Globus pallidus (tissue), 1 donor: ENCODE measurements at places on chromosomes 5 and 9.

DNA sequence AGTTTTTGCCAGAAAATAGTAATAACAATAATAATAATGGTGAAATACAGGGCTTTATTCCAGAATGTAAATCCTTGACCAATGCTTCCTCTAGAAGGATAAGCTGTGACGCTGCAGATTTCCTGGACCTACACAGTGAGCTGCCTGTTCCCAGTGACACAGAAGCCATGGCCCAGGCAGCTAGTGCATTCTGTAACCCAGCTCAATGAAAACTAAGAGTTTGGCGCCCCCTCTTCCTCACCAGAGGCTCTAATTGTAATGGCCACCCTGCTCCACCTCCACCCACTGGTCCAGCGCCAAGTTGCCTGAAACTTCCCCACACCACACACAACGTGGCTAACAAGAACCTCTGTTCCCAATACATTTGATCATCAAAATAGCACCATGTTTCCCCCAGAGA, 248.1 kb downstream of the CETN3 start:
- DNase-seq = peak; percentile 35

GRCh38 chr9:121667214-121667613, 15.8 kb downstream of the DAB2IP start:
- no peak for DNase-seq

- no peak for DNase-seq
Measured at GRCh38 chr5:36442352-36442751, 140.7 kb upstream of the RANBP3L start.

DNA sequence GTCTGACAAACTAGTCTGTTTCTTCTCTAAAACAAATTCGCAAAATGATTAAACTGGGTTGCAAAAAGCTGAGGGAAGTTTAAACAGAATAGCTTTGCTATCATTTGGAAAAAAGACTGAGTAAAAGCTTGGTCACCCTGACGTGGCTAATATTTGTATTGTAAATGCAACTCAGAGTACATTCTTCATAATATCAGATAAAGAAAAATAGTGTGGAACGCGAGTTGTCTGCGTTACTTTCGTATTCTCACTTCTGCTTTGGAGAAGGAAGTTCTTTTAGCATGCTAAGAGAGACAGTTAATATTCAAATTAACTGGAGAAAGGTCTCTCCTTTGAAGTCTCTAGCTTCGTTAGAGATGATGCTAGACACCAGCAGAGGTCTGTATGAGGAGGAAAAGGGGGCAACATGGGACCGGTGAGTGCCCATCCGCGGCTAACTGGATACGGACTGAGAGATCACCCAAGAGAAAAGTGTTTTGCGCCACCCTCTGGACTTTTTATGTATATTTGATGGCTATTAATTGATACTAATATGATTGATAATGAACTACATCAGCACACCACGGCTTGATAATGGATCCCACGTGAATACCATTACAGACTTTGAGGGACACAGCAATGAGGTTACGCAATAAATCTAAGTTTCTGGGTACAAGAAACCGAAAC, 2.9 kb upstream of the CNTRL start:
- DNase-seq = no peak

- no peak for DNase-seq
Measured at GRCh38 chr9:8078641-8079140, 279.1 kb upstream of the DMAC1 start.

- DNase-seq = no peak
Measured at GRCh38 chr5:145375521-145375920, 459.6 kb downstream of the PRELID2 start.

DNA sequence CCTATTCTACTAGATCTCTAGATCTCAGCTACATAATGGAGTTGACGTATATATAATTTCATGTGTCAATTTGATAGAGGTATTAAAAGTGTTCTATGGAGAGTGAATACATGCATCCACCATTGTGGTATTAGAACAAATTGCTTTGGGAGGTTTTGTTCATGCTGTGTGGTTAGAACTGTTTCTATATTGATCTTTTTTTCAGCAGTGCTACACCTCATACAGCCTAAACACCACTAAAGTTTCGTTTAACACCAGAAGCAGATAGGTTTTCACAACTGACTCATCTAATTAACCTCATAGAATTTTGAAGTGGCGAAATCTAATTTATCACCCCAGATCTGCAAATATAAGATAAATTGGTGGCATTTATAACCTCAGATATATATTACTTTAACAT, 269.4 kb upstream of the SEMA6A start:
- DNase-seq = no peak

GRCh38 chr9:12790883-12791282, 16.1 kb downstream of the LURAP1L start:
- DNase-seq = no peak

- DNase-seq = no peak
Measured at GRCh38 chr5:123286891-123287290, 136.3 kb downstream of the CEP120 start.

- no peak for DNase-seq
Measured at GRCh38 chr5:147674411-147674810, 108.1 kb downstream of the JAKMIP2 start.

DNA sequence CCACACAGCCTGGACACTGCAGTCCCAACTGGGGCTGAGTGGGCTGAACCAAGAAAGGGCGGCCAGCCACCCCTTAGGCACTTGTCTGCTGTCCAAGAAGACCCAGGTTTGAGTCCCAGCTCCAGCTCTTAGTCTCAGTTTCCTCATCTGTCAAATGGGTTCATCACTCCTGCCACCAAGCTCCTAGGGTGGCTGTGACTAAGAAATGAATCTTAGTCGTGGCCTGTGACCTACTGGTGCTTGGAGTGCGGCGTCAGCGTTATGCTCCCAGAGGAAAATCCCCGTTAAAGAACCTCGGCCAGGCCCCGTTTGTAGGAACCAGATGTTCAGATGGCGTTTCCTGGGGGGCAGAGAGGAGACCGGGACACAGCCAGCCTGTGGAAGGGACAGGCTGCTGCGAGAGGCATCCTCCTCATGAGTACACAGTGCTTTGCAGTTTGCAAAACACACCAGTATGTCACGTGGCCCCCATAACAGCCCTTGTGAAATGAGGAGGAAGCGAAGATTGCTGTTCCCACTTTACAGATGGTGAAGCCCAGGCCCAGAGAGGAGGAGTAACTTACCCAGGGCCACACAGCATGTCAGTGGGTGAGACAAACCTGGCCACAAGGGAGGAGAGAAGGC, 3.3 kb downstream of the FIBCD1 start:
- DNase-seq = no peak

GRCh38 chr9:124285903-124286291, 28.1 kb downstream of the NEK6 start:
- peak; percentile 57 for DNase-seq

- no peak for DNase-seq
Measured at GRCh38 chr9:112021742-112022141, 125.1 kb downstream of the UGCG start.

GRCh38 chr9:127022913-127023660, 99.3 kb downstream of the ANGPTL2 start:
- DNase-seq = no peak

GRCh38 chr9:1606253-1606652, 408.9 kb upstream of the SMARCA2 start:
- DNase-seq = no peak

DNA sequence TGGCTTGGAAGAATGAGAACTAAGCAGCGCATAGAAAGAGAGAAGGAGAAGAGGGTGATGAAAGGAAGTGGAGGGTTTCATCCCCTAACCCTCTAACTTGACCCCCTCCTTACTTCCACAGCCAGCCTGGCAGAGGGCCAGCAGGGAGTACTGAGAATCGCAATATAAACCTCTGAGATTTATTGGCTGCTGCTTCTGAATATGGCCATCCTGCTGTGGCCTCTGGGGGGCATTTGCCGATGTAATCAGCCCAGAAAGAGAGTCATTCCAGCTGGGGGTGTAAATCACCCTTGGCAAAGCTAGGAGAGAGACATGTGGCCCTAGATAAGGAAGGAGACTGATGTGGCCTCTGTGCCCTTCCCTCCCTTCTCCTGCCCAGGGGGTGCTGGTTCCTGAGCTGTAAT, 960 bp upstream of the GFRA3 start:
- no peak for DNase-seq

GRCh38 chr9:105690742-105691141, 3.6 kb upstream of the TMEM38B start:
- no peak for DNase-seq

DNA sequence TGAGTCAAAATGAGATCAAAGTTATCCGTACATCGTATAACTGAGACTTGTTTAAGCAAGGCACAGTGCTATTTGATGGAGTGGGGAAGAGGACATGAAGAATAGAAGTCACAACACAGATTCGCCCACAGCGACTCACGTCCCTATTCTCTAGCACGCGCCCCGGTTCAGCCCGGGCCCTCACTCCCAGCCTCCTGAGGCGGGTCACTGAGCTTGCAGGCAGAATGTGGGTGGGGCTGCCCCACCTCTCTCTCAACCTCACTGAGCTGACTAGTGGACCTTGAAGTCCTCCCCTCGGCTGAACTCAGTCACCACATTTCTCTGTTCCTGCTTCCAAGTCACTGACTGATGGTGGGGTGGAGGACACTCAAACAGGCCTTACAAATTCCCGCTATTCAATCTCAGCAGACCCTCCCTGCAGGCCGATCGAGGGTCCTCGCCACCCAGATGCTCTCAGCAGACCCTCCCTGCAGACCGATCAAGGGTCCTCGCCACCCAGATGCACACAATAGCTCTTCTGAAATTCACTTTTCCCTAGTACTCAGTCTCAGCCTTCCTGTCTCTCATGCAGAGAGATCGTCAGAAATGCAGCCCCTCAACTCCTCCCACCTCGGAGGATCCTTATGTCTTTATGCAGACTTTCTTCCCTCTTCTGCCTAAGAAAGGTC, 12.9 kb downstream of the GLDC start:
- DNase-seq = no peak

- DNase-seq = no peak
Measured at GRCh38 chr5:177332031-177332895, 19.2 kb downstream of the LMAN2 start.

DNA sequence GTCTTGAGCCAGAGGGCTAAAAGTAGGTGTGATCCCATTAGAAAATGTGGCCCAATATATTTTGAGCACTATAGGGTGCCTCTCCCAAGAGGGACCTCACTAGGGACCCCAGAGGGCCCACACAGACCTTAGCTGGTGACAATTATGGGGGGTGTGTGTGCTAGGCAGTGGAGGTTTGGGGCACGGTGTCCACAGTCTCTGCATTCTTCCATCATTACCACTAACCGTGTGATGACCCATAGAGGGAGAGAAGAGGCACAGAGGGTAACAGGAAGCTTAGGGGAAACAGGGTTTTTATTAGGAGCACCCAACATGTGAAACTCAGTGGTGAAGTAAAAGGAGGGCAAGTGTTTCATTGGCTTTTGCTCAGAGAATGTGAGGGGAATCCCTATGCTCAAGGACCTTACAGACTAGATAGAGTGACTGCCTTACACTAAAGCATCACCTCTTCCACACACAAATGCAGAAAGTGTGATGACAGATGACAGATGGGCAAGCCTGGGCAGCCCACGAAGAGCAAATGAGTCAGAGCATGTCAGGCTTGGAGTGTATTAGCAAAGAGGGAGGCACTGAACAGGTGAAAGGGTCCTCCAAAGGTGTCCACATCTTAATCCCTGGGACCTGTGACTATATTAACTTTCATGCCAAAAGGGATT, 2.5 kb upstream of the ACTL7A start:
- DNase-seq = no peak

- DNase-seq = no peak
Measured at GRCh38 chr9:99172124-99173091, 49.3 kb downstream of the ALG2 start.

DNA sequence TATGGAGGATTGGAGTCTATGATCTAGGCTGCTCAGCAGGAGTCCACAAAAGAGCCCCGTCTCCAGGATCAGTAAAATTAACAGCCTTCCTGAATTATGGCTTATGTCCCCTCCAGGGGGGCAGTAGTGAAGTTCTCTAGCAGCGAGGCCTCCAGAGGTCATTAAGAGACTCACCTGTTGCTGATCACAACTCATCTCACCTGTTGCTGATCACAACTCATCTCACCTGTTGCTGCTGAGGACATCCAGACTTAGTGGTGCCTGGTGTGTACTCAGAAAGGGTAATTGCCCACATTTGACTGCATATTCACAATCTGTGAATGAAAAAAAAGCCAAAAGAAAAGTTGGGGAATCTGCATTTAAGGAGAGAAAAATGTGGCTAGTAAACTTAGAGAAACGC, 129.5 kb downstream of the SMARCA2 start:
- DNase-seq = no peak

- DNase-seq = peak; percentile 64
Measured at GRCh38 chr9:72292256-72292682, 72.7 kb downstream of the ZFAND5 start.

- DNase-seq = no peak
Measured at GRCh38 chr9:79257790-79258351, 313.9 kb upstream of the TLE4 start.

- no peak for DNase-seq
Measured at GRCh38 chr9:95870906-95871305, 4.6 kb upstream of the ERCC6L2 start.

- no peak for DNase-seq
Measured at GRCh38 chr9:110939573-110939972, 98.7 kb downstream of the LPAR1 start.

GRCh38 chr9:1294641-1295258, 244.6 kb downstream of the DMRT2 start:
- DNase-seq = no peak

GRCh38 chr5:142896325-142897007, 126.3 kb downstream of the ARHGAP26 start:
- no peak for DNase-seq

- DNase-seq = no peak
Measured at GRCh38 chr9:134442486-134443173, 116.4 kb downstream of the RXRA start.

DNA sequence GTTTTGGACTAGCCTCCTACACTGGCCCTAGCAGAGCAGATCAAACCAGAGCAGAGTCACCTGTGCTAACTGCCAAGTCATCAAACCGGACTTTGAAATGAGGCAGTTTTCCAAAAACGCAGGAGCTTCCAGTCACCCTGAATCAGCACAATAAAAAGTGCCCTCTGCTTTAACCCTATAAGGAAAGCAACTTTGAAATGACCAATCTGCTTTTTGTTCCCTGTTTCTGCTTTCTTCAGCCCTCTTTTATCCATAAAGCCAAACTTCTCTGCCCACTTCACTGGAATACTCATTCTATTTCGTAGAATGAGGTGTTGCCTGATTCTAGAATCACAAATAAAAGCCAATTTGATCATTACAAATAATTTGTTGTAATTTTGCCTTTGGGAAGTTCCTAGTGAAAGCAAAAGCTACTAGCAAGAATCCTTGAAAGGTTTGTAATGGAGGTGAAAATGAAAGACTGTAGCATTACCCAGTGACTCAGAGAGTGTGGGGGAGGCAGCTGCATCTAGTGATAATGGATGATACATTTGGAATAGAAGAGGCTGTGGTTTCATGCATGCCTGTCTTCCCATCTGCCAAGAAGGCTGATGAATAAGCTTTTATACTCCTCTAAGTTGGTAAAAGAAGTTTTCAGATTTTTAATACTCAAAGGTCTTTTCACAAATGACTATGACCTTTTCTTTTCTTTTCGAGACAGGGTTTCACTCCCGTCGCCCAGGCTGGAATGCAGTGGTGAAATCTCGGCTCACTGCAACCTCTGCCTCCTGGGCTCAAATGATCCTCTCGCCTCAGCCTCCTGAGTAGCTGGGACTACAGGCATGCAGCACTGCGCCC, 14.9 kb downstream of the SPAAR start:
- no peak for DNase-seq
